ENCODE measurements at places on chromosomes 4 and X. TPM values are rescaled to one million over a fixed set of nuclear protein-coding genes. Genes with fewer than 3 reads are reported as not detected.

The TMEM255A gene
- total RNA-seq, result not detected

The RPL39 gene
- 3,978 TPM for total RNA-seq

The F8 gene
- 0.66 TPM for total RNA-seq

The AMBN gene
- total RNA-seq, result not detected

The SMIM10 gene
- total RNA-seq, result not detected

The FGFBP2 gene
- total RNA-seq, result 1.3 TPM

The RBMXL3 gene
- total RNA-seq, result not detected

- DNase-seq, result no peak
- no peaks in the 10 kb centered on the region for H3K36me3 ChIP-seq
- no peak overlapping the region for H3K27ac ChIP-seq
- no peaks in the 10 kb centered on the region for H3K27me3 ChIP-seq
- no peaks in the 10 kb centered on the region for H3K4me1 ChIP-seq
Observed at GRCh38 chrX:53031380-53031779, 17.2 kb upstream of the GPR173 start.

GRCh38 chrX:32116047-32116446, 1044.2 kb upstream of the FTHL17 start:
- no peak overlapping the region for H3K4me3 ChIP-seq
- H3K4me1 ChIP-seq, result no peaks in the 10 kb centered on the region
- no peak for DNase-seq
- no peaks in the 10 kb centered on the region for H3K27me3 ChIP-seq
- no peaks in the 10 kb centered on the region for H3K36me3 ChIP-seq

GRCh38 chr4:139852612-139853269, 187.1 kb downstream of the MGST2 start:
- H3K27ac ChIP-seq, result no peak overlapping the region
- H3K36me3 ChIP-seq, result no peaks in the 10 kb centered on the region
- DNase-seq, result no peak
- no peaks in the 10 kb centered on the region for H3K4me1 ChIP-seq
- H3K27me3 ChIP-seq, result no peaks in the 10 kb centered on the region
- no peak overlapping the region for H3K4me3 ChIP-seq

GRCh38 chr4:10347281-10347795, 109.9 kb downstream of the ZNF518B start:
- no peaks in the 10 kb centered on the region for H3K36me3 ChIP-seq
- H3K27ac ChIP-seq, result no peak overlapping the region
- H3K4me3 ChIP-seq, result no peak overlapping the region
- H3K4me1 ChIP-seq, result no peaks in the 10 kb centered on the region
- H3K27me3 ChIP-seq, result no peaks in the 10 kb centered on the region

DNA sequence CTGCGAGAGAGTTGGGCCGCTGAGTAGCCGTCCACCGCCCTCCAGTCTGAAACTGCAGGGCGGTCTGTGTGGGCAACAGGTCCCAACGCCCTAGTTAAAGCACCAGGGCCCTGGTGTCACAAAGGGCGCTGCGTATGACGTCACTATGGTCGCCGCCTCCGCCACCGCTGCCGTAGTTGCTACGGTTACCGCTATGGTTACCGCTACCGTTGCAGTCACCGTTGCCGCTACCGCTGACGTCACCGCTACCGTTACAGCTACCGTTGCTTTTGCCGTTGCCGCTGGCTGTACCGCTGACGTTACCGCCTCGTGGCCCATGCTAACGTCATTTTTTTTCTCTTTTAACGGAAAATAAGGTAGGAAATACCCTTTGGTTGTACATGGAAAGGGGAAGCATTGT, at the start of gene PPP1R2C:
Gene PPP1R2C, minus strand, starts transcription at position 68 of the 400 bp plus-strand sequence. CDS start 84 bp downstream, outside the sequence.
- H3K27ac ChIP-seq, result no peak within 1 kb of the TSS
- no peaks in the 10 kb centered on the region for H3K4me1 ChIP-seq

DNA sequence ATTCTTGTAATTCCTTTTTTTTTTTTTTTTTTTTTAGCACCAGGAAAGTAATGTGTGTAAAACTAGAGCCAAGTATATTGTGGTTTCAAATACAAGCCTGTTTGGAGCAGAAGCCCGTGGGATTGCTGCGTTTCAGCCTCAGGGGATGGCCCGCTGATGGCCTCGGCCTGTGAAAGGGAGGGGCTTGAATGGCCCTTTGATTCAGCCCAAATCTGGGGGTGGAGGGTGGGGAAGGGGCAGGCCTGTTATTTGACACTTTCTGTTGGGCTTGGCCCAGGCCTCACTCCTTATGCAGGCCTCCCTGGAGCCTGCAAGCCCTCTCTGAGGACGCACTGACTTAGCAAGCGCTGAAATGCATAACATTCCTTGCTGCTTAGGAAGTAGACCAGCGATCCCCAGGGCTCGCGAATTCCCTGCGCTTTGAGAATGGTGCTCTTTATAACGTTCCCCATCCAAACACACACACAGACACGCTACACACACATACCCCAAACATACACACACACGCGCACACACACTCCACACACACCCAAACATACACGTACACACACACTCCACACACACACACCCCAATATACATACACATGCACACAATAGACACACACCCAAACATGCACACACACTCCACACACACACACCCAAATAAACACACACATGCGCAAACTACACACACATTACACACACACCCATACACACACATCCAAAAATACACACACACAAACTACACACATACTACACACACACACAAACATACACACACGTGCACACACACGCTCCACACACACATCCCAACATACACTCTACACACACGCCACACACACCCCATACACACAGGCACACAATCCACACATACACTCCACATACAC, 29.6 kb downstream of the TLR10 start:
- H3K4me3 ChIP-seq, result no peak overlapping the region
- H3K27me3 ChIP-seq, result no peaks in the 10 kb centered on the region
- DNase-seq, result no peak
- H3K36me3 ChIP-seq, result no peaks in the 10 kb centered on the region
- H3K4me1 ChIP-seq, result no peaks in the 10 kb centered on the region
- H3K27ac ChIP-seq, result no peak overlapping the region

- no peaks in the 10 kb centered on the region for H3K36me3 ChIP-seq
- no peak for DNase-seq
- H3K4me3 ChIP-seq, result no peak overlapping the region
- peaks cover 2% of the 10 kb centered on the region for H3K4me1 ChIP-seq
- no peak overlapping the region for H3K27ac ChIP-seq
Observed at GRCh38 chrX:103538728-103539127, 19.4 kb upstream of the RAB40A start.

DNA sequence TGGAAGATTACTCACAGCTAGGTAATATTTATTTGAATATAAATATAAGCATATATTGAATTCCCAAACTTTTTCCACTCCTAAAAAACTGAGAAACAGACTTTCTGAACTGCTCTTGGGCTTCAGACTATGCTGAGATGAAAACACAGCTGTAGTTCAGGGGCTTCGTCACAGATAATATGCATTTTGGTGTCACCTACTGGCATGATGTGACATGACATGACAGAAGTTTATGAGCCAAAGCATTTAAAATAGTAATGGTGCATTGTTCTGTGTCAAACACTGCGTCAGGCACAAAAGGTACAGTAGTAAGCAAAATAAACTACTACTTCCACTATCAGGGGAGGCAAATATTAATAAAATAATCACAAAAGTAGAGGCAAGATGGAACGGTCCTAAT, 171.3 kb downstream of the BTC start:
- no peak overlapping the region for H3K4me3 ChIP-seq
- H3K27ac ChIP-seq, result no peak overlapping the region
- no peaks in the 10 kb centered on the region for H3K4me1 ChIP-seq
- H3K36me3 ChIP-seq, result no peaks in the 10 kb centered on the region
- DNase-seq, result no peak
- no peaks in the 10 kb centered on the region for H3K27me3 ChIP-seq

DNA sequence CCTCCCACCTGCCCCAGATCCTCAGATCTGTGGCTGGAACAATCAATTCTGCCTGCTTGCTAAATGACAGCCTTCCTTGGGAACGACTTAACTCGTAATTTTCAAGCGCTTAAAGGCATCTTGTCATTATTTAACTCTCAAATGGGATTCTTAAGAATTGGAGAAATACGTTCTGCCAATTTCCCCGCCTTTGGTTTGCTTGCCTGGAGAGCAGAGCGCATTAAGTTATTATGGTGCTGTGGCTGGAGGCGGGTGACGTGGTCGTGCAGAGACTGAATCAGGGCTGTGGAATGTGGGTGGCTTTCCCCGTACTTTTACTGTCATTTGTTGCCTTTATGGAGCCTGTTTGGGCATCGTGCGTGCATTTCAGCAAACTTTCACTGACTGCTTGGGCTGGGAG, 78.9 kb upstream of the PSAPL1 start:
- H3K36me3 ChIP-seq, result no peaks in the 10 kb centered on the region
- no peaks in the 10 kb centered on the region for H3K4me1 ChIP-seq
- H3K27ac ChIP-seq, result no peak overlapping the region
- H3K4me3 ChIP-seq, result no peak overlapping the region
- peaks cover 6% of the 10 kb centered on the region for H3K27me3 ChIP-seq

- H3K4me1 ChIP-seq, result peaks cover 12% of the 10 kb centered on the region
- H3K36me3 ChIP-seq, result no peaks in the 10 kb centered on the region
- no peak overlapping the region for H3K27ac ChIP-seq
- peaks cover 10% of the 10 kb centered on the region for H3K27me3 ChIP-seq
- no peak for DNase-seq
Observed at GRCh38 chr4:145484225-145484846, 2.7 kb downstream of the SMAD1 start.

DNA sequence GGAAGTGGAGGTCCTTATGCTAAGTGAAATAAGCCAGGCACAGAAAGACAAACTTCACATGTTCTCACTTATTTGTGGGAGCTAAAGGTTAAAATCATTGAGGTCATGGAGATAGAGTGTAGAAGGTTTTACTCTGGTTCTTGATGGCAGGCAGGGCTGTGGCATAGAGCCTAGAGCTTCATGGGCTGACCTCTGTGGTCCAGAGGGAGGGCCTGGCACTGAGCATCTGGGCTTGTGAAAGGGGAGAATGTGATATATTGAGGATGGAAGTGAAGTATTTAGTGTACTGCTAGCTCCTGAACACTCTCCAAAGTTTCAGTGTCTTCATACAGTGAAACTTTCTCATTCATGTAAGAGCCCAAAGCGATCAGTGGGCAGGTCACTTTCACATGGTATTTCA, 71.3 kb upstream of the ANXA3 start:
- no peaks in the 10 kb centered on the region for H3K36me3 ChIP-seq
- no peaks in the 10 kb centered on the region for H3K27me3 ChIP-seq
- H3K27ac ChIP-seq, result no peak overlapping the region

DNA sequence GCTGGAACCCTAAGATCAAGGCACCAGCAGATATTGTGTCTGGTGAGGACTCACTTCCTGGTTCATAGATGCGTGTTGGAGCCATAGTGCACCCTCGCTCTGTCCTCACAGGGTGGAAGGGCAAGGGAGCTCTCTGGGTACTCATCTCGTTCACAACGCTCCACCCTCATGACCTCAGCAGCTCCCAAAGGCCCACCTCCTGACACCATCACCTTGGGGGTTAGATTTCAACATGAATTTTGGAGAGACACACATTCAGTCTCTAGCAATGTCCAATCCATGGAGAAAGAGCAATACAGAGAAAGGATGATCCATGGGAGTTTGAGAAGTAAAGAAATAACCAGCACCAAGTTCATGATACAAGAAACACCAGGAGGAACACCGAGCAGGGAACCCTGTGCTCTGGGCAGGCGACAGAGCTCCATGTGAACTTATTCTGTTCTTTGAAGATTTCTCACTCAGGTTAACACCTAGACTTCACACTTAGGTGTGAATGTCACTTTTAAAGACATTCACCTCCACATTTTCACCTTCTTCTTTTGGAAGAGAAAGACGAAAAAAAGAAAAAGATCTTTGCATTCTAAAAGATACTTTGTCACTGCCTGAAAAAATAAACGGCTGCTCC, 171.8 kb upstream of the FAM9B start:
- H3K27ac ChIP-seq, result no peak overlapping the region
- no peaks in the 10 kb centered on the region for H3K27me3 ChIP-seq
- no peaks in the 10 kb centered on the region for H3K4me1 ChIP-seq
- no peaks in the 10 kb centered on the region for H3K36me3 ChIP-seq

DNA sequence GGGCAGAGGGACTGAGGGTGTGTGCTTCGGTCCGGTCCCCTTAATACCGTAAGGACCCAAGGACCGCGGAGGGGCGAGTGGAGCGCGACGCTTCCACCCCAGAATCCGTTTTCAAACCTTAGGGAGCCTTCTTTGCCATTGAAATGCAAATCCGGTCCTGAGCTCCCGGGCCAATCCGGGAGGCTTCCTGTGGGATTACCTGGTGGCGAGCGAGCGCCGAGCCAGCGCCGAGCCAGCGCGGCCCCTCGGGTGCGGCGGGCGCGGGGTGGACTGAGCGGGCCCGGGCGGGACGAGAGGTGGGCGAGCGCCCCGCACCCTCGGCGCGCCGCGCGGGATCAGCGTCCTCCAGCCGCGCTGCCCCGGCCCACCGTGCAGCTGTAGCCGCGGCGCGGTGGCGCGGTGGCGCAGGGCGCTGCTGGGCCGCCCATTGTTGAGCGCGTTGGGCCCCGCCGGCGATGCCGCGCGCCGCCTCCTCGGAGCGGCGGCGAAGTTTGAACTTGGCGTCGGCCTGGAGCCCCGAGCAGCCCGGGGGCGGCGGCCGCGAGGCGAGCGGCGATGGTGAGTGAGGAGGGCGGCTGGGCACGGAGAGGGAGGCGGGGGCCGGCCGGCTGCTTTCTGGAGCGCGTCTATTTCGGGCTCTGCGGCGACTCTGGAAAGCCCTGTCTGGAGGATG, 208.7 kb downstream of the SOWAHB start:
- peaks cover 33% of the 10 kb centered on the region for H3K27me3 ChIP-seq
- DNase-seq, result peak; percentile 10
- peak overlapping the region; percentile 25 for H3K4me3 ChIP-seq
- H3K4me1 ChIP-seq, result peaks cover 15% of the 10 kb centered on the region
- H3K27ac ChIP-seq, result no peak overlapping the region

DNA sequence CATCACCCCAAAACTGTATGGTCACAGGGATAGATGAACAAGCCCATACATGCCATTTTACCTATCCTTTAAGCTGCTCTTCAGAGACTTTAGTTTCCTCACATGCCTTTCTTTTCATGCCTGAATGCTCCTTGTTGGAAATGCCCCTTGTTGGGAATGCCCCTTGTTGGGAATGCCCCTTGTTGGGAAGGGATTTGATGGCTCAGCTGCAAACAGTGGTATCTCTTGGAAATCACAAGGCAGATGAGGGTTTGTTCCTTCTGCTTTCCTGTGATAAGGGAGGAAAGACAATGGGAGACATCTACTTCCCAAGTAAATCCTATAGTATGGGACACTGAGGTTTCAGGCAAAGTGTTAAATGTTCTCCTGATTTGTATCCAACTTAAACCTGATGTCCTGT, 11.5 kb downstream of the CXCL2 start:
- H3K27me3 ChIP-seq, result no peaks in the 10 kb centered on the region
- H3K4me3 ChIP-seq, result no peak overlapping the region
- DNase-seq, result no peak
- no peaks in the 10 kb centered on the region for H3K36me3 ChIP-seq
- no peaks in the 10 kb centered on the region for H3K4me1 ChIP-seq

- peaks cover 9% of the 10 kb centered on the region for H3K4me1 ChIP-seq
- DNase-seq, result peak; percentile 61
- no peaks in the 10 kb centered on the region for H3K36me3 ChIP-seq
- H3K4me3 ChIP-seq, result peak overlapping the region; percentile 43
Observed at GRCh38 chrX:11787564-11787963, 29.5 kb downstream of the MSL3 start.

All from CD4-positive, alpha-beta T cell (primary cell).